Aorta (tissue), 5 donors: ENCODE measurements at places on chromosomes 1 and 21.
A peak's percentile ranks its signal among the peaks of the same experiment; 100 is the strongest.

GRCh38 chr1:226864311-226864710 lies 6.1 kb upstream of the PSEN2 start:
- H3K4me1 ChIP-seq: no peaks in the 10 kb centered on the region

DNA sequence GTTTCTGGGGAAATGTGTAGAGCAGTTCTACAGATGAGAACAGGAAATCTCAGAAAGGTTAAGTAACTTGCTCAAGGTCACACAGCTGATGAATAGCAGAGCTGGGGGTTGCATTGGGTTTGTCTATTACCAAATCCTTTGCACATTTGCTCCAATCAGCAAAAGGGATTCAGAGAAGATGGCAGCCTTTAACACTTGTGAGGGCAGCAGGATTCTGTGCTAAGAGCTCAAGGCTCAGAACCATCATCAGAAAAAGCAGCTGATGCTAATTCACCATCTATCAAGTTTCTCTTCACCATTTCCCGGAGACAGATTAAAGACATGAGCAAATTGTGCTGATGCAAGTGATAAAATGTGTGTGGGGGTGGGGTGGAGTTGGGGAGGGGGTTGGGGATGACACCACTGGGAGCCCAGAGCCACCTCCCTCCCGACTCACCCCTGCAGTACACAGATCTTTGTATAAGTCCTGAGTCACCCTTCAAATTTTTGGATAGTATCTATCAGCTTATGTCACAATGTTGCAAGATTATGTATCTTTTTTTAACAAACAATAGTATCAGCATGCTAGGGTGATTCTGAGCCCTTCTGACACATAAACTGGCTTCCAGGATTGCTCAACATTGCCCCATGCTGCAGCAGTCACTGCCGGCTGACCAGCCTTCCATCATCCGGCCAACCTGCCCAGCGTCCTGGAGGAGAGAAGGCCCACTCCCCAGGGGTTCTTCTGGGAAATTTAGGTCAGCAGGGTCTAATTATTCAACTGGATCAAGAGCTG lies 2.8 kb upstream of the SPSB1 start:
- peak; percentile 82 for DNase-seq
- H3K27me3 ChIP-seq: no peaks in the 10 kb centered on the region
- H3K4me3 ChIP-seq: no peak overlapping the region
- peak overlapping the region; percentile 32 for H3K27ac ChIP-seq
- no peaks in the 10 kb centered on the region for H3K4me1 ChIP-seq
- H3K36me3 ChIP-seq: no peaks in the 10 kb centered on the region

DNA sequence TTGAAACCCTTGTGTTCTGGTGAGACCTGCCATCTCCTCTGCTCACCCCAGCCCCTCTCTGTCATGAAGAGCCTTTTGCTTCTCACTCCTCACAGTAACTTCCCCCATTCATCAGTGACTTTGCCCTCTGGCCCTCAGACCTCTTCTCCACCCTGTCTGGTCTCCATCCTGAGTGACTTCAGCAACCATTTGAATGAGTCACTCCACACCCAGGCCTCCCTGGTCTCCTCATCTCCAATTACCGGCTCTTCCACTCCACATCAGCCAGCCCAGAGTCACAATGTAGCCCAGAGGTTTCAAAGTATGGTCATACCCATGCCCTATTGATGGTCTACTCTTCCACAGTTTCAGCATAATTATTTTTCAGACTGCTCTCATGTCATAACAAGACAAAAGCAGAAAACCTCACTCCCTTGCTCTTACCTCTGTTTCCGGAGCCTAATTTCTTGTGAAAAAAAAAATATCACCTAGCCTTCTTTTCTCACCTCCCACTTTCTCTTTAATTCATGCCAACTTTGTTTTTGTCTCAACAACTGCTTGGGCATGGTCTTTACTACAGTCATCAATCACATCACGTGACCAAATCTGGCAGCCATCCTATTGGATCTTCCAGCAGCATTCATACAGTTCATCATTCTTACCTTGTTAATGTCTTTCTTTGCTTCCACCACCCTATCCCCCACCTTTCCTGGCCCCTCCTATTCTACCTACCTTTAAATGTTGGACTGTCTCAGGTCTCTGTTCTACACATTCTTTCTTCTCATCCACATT lies 35.6 kb upstream of the NEK7 start:
- no peak overlapping the region for H3K4me3 ChIP-seq
- H3K4me1 ChIP-seq: no peaks in the 10 kb centered on the region
- DNase-seq: no peak
- no peaks in the 10 kb centered on the region for H3K36me3 ChIP-seq
- H3K27ac ChIP-seq: no peak overlapping the region

- H3K4me1 ChIP-seq: no peaks in the 10 kb centered on the region
- no peak for DNase-seq
- no peak overlapping the region for H3K4me3 ChIP-seq
- no peaks in the 10 kb centered on the region for H3K27me3 ChIP-seq
- H3K27ac ChIP-seq: no peak overlapping the region
- H3K36me3 ChIP-seq: no peaks in the 10 kb centered on the region
Measured at GRCh38 chr1:164886101-164886500, 327.1 kb downstream of the PBX1 start.

DNA sequence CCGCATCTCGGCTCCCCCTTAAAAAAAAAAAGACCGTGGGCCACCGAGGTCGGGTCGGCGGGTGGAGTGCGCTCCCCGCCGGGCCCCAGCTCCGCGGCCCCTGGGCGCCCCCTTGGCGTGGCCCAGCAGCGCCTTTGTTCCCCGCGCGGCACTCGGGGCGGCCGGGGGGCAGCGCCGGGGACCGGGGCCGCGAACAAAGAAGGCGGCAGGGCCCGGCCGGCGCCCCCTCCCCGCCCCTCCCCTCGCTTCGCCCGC lies 571 bp downstream of the MARCKSL1 start:
- no peak overlapping the region for H3K27ac ChIP-seq
- H3K4me1 ChIP-seq: no peaks in the 10 kb centered on the region
- H3K36me3 ChIP-seq: peaks cover 5% of the 10 kb centered on the region
- no peaks in the 10 kb centered on the region for H3K27me3 ChIP-seq
- no peak for DNase-seq

GRCh38 chr1:153546371-153546770 lies 765 bp upstream of the S100A4 start:
- H3K36me3 ChIP-seq: no peaks in the 10 kb centered on the region
- peak overlapping the region; percentile 77 for H3K27ac ChIP-seq
- H3K4me1 ChIP-seq: no peaks in the 10 kb centered on the region
- no peak overlapping the region for H3K4me3 ChIP-seq

DNA sequence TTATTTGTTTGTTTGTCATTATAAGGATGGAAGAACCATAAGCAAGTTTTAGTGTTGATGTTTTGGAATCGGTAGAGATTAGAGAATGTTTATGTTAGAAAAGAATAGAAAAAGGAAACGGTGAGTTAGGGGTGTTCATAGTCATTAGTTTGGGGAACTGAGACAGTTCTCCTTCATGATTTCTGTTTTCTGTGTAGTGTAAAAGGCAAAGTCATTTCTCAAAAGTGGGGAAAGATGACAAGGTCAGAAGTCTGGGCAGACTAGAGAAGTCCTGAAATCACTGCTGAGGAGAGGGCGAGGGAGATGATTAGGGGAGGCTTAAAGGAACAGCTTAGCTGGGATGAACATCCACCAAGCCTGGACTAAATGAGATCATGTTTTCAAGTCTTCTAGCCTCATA lies 498.9 kb downstream of the TTLL7 start:
- H3K27ac ChIP-seq: no peak overlapping the region
- peaks cover 2% of the 10 kb centered on the region for H3K4me1 ChIP-seq
- DNase-seq: no peak
- H3K27me3 ChIP-seq: no peaks in the 10 kb centered on the region

- no peaks in the 10 kb centered on the region for H3K36me3 ChIP-seq
- H3K27ac ChIP-seq: no peak overlapping the region
- H3K4me1 ChIP-seq: no peaks in the 10 kb centered on the region
- DNase-seq: peak; percentile 79
Measured at GRCh38 chr1:6245869-6246496, 2.0 kb downstream of the HES3 start.
